SK-N-DZ (cell line): ENCODE measurements at places on chromosomes 3 and 15.
A peak's percentile ranks its signal among the peaks of the same experiment; 100 is the strongest.

DNA sequence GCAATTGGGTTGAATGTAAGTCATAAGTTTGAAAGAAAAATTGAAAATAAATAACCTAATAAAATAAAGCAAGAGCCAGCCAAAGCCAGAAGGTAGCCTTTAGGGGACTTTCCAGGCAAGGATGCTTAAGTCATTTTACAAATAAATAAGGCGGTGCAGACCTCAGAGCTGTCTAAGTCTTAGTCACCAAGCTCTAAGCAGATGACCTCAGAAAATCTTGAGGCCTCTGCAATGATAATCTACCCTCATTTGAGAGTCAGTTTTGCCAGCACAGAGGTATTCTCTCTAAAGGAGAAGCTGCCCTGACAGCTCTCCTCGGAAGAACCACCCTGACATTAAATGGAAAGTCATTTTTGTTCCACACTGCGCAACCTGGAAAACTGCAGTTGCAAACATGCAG, 113.9 kb downstream of the OXNAD1 start:
- no peak for DNase-seq

GRCh38 chr15:69225355-69226022, 65.1 kb downstream of the GLCE start:
- peak; percentile 26 for DNase-seq

GRCh38 chr15:95894407-95894956, 436.0 kb upstream of the NR2F2 start:
- no peak for DNase-seq

DNA sequence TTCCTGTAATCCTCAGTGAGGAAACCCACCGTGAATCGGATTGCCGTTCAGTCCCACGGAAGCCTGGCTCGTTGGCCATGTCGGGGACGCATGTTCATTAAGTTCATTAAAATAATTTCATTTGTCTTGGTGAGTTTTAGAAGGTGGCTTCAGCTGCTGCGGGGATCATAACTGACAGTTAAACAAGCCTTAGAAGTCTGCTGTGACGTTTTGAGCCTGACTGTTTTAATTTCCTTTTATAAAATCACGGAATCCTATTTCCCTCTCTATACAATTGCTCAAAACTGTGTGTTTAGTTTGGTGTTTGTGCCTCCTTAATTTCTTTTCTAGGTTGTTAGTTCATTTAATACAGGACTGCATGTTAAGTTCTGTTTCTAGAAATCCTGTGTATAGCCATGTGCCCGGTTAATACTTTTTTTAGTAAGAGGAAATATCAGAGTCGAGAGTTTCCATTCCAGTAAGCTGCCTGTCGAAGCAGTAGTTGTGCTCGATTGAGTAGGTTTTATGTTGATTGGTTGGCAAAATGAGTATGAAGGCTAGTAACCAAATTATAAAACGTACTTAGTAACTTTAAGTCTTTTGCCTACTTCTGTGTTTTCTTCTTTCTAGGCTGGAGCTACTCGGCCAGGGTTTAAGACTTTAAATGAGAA, 705 bp downstream of the NIPA2 start:
- DNase-seq = no peak

GRCh38 chr3:183477801-183478456, 49.5 kb upstream of the MCF2L2 start:
- no peak for DNase-seq

- no peak for DNase-seq
These were observed 120.5 kb downstream of the PDZRN3 start for GRCh38 chr3:73504239-73504638.

- no peak for DNase-seq
These were observed 2.2 kb downstream of the ZIC1 start for GRCh38 chr3:147411238-147411814.

DNA sequence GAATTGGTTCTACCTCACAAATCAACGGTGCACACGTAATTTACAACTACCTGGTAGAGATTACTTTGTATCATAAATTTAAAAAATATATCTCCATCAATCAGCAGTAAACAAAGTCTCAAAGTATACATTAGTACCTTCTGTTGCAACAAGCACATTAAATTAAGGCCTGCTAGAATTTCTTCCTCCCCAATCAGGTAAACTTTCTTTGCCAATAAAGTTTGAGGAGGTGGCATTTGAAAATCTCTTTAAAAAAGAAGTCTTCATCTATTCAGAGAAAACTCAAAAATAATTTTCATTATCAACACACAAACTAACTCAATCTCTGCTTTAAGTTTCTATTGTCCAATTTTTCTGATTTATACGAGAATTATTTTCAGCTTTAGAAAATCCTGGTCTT, 4.4 kb downstream of the CCNL1 start:
- no peak for DNase-seq

- DNase-seq = no peak
These were observed 17.9 kb upstream of the UACA start for GRCh38 chr15:70781236-70781635.

DNA sequence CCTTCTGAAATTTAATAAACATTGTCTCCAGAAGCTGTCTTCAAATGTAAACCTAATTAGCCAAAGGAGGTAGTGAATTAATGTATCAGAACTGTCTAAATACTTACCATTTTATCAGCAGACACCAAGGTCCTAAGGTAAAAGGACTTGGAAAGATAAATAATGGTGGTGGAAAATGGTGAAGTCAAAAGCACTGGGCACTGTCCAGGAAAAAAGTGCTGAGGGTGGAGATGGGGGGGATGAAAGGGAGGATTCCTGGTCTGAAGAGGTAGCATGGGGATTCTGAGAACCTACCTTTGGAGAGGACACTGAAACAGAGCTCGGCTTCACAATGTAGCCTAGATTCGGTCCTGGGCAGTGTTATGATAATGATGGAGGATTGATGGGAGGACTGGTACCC, 149.0 kb upstream of the DPH6 start:
- DNase-seq = no peak

- no peak for DNase-seq
These were observed 4.8 kb upstream of the CSK start for GRCh38 chr15:74776821-74777768.
